ENCODE measurements at places on chromosomes 3 and 15.

DNA sequence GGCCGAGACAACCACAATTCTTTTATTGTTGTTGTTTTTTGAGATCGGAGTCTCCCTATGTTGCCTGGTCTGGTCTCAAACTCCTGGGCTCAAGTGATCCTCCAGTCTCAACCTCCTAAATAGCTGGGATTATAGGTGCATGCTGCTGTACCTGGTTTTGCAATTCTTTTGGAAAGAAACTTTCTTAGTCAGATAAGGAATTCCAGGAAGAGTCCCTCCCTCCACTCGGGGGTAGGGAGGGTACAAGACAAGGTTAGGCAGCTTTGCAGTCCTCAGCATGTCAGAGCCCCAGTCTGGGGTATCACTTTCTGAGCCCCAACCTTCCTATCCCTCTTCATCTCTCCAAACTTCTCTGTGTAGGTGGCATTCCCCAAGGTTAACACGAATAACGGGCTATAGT is 33.8 kb upstream of the FURIN start:
- no peak for DNase-seq

GRCh38 chr3:129352045-129352444 is 73.4 kb downstream of the HMCES start:
- DNase-seq: no peak

- no peak for DNase-seq
Observed at GRCh38 chr3:14843321-14843720, 24.6 kb downstream of the FGD5 start.

GRCh38 chr3:135023996-135024658 is 229.1 kb downstream of the EPHB1 start:
- no peak for DNase-seq

- no peak for DNase-seq
Observed at GRCh38 chr3:16377196-16377595, 112.2 kb downstream of the OXNAD1 start.

- DNase-seq: no peak
Observed at GRCh38 chr15:82172506-82172905, 90.0 kb downstream of the EFL1 start.

DNA sequence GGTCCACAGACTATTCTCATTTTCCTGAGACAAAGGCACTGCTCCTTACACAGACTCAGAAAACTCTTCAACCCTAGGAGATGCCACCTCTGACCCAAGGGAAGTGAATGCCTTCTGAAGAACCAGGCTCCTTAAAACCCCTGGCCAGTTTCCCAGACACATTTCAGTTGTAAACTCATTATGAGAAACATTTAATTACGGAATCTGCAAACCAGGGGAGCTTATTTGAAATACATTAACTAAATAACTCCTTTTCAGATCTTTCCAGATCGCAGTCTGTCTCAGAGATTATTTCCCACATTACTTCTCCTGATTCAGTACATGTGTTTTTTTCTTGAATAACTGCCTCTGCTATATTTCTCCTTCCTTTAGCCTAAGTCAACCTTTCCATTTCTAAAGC is 17.6 kb downstream of the MYO5A start:
- DNase-seq: no peak

GRCh38 chr3:47010111-47010712 is 30.7 kb downstream of the NBEAL2 start:
- no peak for DNase-seq

GRCh38 chr15:74836846-74837245 is 6.1 kb downstream of the ULK3 start:
- DNase-seq: no peak

DNA sequence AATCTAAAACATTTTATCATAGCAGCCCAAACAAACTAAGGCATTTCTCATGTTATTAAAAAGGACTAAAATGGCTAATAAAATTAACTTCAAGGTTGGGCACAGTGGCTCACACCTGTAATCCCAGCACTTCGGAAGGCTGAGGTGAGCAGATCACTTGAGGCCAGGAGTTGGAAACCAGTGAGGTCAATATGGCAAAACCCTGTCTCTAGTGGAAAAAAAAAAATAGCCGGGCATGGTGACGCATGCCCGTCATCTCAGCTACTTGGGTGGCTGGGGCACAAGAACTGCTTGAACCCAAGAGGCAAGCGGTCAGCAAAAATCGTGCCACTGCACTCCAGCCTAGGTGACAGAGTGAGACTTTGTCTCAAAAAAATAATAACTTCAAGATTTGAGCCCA is 110.2 kb downstream of the NR2E3 start:
- no peak for DNase-seq

GRCh38 chr15:25181293-25182097 is 226.7 kb downstream of the SNRPN start:
- DNase-seq: no peak

- no peak for DNase-seq
Observed at GRCh38 chr3:93910097-93910496, 63.6 kb downstream of the PROS1 start.
